Aorta (tissue), 5 donors: ENCODE measurements at places on chromosomes 7 and 10. TPM values are rescaled to one million over a fixed set of nuclear protein-coding genes. Genes with fewer than 3 reads are reported as not detected.
A peak's percentile ranks its signal among the peaks of the same experiment; 100 is the strongest.

- H3K27ac ChIP-seq = no peak overlapping the region
- H3K27me3 ChIP-seq = no peaks in the 10 kb centered on the region
Measured at GRCh38 chr10:132386419-132386831, 10.6 kb upstream of the PWWP2B start.

- H3K27ac ChIP-seq = peak overlapping the region; percentile 68
- DNase-seq = no peak
- no peak overlapping the region for H3K4me3 ChIP-seq
- no peaks in the 10 kb centered on the region for H3K36me3 ChIP-seq
- H3K4me1 ChIP-seq = peaks cover 9% of the 10 kb centered on the region
Measured at GRCh38 chr10:95279042-95279820, 11.6 kb downstream of the PDLIM1 start.

- no peak for DNase-seq
- H3K4me3 ChIP-seq = no peak overlapping the region
- H3K4me1 ChIP-seq = no peaks in the 10 kb centered on the region
- no peaks in the 10 kb centered on the region for H3K36me3 ChIP-seq
- H3K27me3 ChIP-seq = no peaks in the 10 kb centered on the region
Measured at GRCh38 chr10:26219676-26220075, 3.1 kb downstream of the GAD2 start.

- no peak for DNase-seq
- no peak overlapping the region for H3K27ac ChIP-seq
- no peaks in the 10 kb centered on the region for H3K36me3 ChIP-seq
Measured at GRCh38 chr7:141184532-141185190, 110.8 kb downstream of the TMEM178B start.

- H3K27me3 ChIP-seq = no peaks in the 10 kb centered on the region
- no peak overlapping the region for H3K27ac ChIP-seq
- no peak for DNase-seq
- no peak overlapping the region for H3K4me3 ChIP-seq
- H3K36me3 ChIP-seq = no peaks in the 10 kb centered on the region
- H3K4me1 ChIP-seq = no peaks in the 10 kb centered on the region
Measured at GRCh38 chr7:23394488-23395171, 75.7 kb downstream of the IGF2BP3 start.

- H3K27ac ChIP-seq = no peak overlapping the region
- no peak overlapping the region for H3K4me3 ChIP-seq
- DNase-seq = no peak
- H3K4me1 ChIP-seq = no peaks in the 10 kb centered on the region
- no peaks in the 10 kb centered on the region for H3K36me3 ChIP-seq
Measured at GRCh38 chr10:126663328-126663727, 7.2 kb downstream of the C10orf90 start.

DNA sequence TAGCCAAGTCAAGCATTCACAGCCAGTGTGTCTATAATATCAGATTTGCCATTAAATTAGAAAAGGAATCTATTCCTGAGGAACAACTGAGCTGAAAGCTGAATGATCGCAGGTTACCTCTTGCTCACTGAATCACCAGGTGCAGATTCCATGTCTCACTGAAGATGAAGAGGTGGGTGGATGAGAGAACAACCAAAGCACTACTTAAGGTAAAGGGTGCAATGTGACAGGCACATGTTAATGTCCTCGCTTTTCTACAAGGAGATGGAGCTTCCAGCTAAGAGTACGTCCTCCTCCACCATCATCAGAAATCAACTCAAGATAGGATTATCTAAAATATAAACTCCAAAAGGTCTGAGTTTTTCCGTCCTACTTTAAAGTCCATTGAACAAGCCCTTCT lies 4.6 kb downstream of the SORCS1 start:
- no peak for DNase-seq
- no peaks in the 10 kb centered on the region for H3K4me1 ChIP-seq
- H3K4me3 ChIP-seq = no peak overlapping the region
- H3K27ac ChIP-seq = no peak overlapping the region

DNA sequence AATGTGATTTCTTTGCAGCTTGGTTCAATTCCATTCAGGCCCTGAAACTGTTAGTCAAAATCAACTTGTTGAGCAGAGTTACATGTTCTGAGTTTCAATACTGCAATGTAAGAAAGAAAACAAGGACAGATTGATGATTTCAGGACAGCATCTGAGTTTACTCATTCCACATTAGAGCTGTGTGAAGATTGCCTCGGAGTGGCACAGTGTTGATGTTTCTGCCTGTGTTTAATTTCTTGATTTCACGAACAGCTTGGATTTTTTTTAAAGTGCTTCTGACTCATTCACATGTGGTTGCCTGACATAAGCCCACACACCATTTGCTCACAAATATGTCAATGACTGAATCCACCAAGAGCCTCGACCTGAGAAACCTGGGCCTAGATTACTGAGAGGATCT lies 101.2 kb upstream of the PARD3 start:
- no peaks in the 10 kb centered on the region for H3K36me3 ChIP-seq
- no peaks in the 10 kb centered on the region for H3K4me1 ChIP-seq
- no peak for DNase-seq
- no peaks in the 10 kb centered on the region for H3K27me3 ChIP-seq
- no peak overlapping the region for H3K4me3 ChIP-seq

DNA sequence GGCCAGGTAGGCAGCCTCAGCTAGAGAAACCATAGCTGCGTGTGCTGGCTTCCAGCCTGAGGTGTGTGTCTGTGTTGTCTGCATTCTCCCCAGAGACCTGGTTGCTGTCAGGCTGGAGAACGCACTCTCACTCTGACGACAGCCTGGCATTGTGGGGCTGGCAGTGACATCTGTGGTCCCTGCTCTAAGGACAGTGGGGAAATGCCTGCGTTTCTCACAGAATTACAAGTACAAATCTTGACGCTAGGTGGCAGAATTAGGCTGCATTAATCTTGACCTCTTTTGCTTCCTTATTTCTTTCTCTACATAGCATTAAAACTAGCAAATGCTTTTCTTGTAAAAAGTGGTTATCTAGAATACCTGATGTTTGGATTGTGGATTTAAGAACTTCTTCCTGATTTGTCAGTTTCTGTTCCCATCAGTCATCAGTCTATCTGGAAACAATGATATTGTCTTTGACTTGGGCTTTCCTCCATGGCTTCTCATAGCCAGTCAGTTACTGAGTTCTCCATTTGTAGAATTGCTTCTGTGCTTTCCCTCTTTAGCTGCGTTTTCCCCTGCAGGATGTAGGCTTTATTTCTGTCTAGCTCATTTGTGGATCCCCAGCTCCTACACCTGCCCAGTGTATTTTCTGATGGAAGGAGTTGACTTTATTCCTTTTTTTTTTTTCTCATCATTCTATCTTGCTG lies 86.0 kb downstream of the FANK1 start:
- no peaks in the 10 kb centered on the region for H3K27me3 ChIP-seq
- H3K4me1 ChIP-seq = no peaks in the 10 kb centered on the region
- DNase-seq = no peak
- H3K4me3 ChIP-seq = no peak overlapping the region

- H3K36me3 ChIP-seq = no peaks in the 10 kb centered on the region
- no peak for DNase-seq
- no peaks in the 10 kb centered on the region for H3K4me1 ChIP-seq
- no peaks in the 10 kb centered on the region for H3K27me3 ChIP-seq
- H3K4me3 ChIP-seq = no peak overlapping the region
Measured at GRCh38 chr7:115040495-115040894, 118.6 kb downstream of the MDFIC start.

DNA sequence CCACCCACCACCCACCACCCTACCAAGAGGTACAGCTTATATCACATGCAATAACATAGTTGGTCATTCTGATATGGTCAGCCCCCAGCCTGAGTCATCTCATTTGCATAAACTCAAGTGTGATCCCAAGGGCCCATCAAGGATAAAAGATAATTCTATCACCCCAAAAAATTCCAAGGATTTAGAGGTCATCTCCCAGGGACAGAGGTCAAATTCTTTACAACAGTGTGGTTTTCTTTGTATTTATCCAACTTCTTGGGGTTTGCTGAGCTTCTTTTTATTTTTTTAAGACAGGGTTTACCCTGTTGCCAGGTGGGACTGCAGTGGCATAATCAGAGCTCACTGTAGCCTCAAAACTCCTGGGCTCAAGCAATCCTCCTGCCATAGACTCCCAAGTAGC lies 9.4 kb upstream of the GTPBP10 start:
- no peaks in the 10 kb centered on the region for H3K36me3 ChIP-seq
- no peak overlapping the region for H3K4me3 ChIP-seq
- no peaks in the 10 kb centered on the region for H3K4me1 ChIP-seq
- H3K27ac ChIP-seq = no peak overlapping the region
- H3K27me3 ChIP-seq = no peaks in the 10 kb centered on the region

GRCh38 chr7:22670422-22670815 lies 56.6 kb upstream of the IL6 start:
- H3K27ac ChIP-seq = no peak overlapping the region
- no peak overlapping the region for H3K4me3 ChIP-seq
- no peaks in the 10 kb centered on the region for H3K27me3 ChIP-seq
- no peak for DNase-seq

DNA sequence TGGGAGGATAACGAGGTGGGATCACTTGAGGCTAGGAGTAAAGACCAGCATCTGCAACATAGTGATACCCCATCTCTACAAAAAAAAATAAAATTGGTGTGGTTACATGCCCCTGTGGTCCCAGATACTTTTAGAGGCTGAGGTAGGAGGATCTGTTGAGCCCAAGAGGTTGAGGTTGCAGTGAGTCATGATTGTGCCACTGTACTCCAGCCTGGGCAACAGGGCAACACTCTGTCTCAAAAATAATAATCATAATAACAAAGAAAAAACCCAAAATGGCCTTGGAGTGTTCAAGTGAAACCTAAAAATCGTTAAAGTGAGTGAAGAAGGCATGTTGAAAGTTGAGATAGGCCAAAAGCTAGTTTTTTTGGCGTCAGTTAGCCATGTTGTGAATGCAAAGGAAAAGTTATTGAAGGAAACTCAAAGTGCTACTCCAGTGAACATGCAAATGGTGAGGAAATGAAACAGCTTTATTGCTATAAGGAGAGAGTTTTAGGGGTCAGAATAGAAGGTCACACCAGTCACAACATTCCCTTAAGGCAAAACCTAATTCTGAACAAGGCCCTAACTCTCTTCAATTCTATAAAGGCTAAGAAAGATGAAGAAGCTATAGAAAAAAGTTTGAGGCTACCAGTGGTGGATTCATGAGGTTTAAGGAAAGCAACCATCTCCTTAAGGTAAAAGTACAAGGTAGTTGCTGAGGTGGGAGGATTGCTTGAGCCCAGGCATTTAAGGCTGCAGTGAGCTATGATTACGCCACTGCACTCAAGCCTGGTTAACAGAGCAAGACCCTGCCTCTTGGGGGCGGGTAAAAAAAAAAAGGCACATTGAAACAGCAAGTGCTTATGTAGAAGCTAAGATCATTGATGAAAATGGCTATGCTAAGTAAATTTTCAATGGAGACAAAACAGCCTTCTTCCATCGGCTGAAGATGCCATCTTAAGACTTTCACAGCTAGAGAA lies 45.4 kb upstream of the STOX1 start:
- no peak overlapping the region for H3K27ac ChIP-seq
- no peaks in the 10 kb centered on the region for H3K27me3 ChIP-seq
- H3K4me3 ChIP-seq = no peak overlapping the region
- H3K4me1 ChIP-seq = no peaks in the 10 kb centered on the region

GRCh38 chr10:78808286-78808685 lies 260.5 kb upstream of the ZMIZ1 start:
- no peak overlapping the region for H3K4me3 ChIP-seq
- no peak overlapping the region for H3K27ac ChIP-seq
- H3K27me3 ChIP-seq = no peaks in the 10 kb centered on the region
- no peaks in the 10 kb centered on the region for H3K36me3 ChIP-seq

GRCh38 chr10:6986927-6987326 lies 406.9 kb upstream of the PRKCQ start:
- no peaks in the 10 kb centered on the region for H3K27me3 ChIP-seq
- no peak overlapping the region for H3K4me3 ChIP-seq
- no peaks in the 10 kb centered on the region for H3K4me1 ChIP-seq
- no peaks in the 10 kb centered on the region for H3K36me3 ChIP-seq
- no peak overlapping the region for H3K27ac ChIP-seq

GRCh38 chr7:151682831-151683614 lies 163.3 kb upstream of the RHEB start:
- no peaks in the 10 kb centered on the region for H3K36me3 ChIP-seq
- H3K4me3 ChIP-seq = no peak overlapping the region
- H3K27me3 ChIP-seq = no peaks in the 10 kb centered on the region

- H3K27ac ChIP-seq = no peak overlapping the region
- no peaks in the 10 kb centered on the region for H3K27me3 ChIP-seq
- no peaks in the 10 kb centered on the region for H3K4me1 ChIP-seq
- DNase-seq = no peak
Measured at GRCh38 chr10:32189400-32190084, 133.3 kb upstream of the KIF5B start.

Gene INTS15
- total RNA-seq = 27.0 TPM

Gene CPEB3
- total RNA-seq = 7.4 TPM

Gene FANK1
- 1.3 TPM for total RNA-seq

Gene PITRM1
- 107 TPM for total RNA-seq

Gene OPN4
- not detected for total RNA-seq

Gene ZNF3
- total RNA-seq = 22.0 TPM

Gene WNT8B
- not detected for total RNA-seq

Gene EPHB6
- total RNA-seq = 11.6 TPM

Gene C10orf53
- total RNA-seq = not detected
